ENCODE measurements at places on chromosomes 12 and 14.

DNA sequence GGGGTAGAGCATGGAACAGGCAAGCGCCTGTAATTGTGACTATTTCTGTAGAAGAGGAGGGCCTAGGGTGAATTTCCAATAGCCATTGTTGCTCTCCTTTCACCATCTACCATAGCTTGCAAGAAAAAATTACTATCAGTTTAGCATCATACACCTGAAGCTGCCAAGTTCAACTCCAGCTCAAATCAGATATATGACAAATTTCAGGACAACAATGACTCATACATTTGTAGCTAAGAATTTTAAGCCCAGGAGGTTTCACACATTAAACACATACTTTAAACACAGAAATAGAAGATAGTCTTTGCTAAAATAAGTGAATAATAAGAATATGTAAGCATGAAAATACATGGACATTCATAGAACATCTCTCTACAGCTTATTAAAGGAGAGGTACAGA is 17.6 kb upstream of the G2E3 start:
- no peak for DNase-seq
- no peaks in the 10 kb centered on the region for H3K36me3 ChIP-seq
- no peak overlapping the region for H3K4me3 ChIP-seq
- no peak overlapping the region for H3K27ac ChIP-seq
- peaks cover 7% of the 10 kb centered on the region for H3K27me3 ChIP-seq
- H3K4me1 ChIP-seq: no peaks in the 10 kb centered on the region

DNA sequence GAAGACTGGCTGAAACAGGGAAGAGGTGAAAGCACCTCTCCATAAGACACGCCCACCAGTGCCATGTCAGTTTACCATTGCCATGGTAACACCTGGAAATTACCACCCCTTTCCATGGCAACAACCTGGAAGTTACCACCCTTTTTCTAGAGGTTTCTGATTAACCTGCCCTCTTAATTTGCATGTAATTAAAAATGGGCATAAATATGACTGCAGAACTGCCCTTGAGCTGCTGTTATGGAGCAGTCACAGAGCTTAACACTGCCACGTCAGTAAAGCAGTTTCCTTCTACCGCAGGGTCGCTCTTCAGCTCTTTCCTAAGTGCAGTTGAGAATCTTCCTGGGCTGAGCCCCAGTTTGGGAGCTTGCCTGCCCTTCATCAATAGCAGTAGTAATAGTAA is 55.2 kb downstream of the RASSF3 start:
- no peak overlapping the region for H3K27ac ChIP-seq
- H3K27me3 ChIP-seq: no peaks in the 10 kb centered on the region
- H3K36me3 ChIP-seq: no peaks in the 10 kb centered on the region
- DNase-seq: no peak

DNA sequence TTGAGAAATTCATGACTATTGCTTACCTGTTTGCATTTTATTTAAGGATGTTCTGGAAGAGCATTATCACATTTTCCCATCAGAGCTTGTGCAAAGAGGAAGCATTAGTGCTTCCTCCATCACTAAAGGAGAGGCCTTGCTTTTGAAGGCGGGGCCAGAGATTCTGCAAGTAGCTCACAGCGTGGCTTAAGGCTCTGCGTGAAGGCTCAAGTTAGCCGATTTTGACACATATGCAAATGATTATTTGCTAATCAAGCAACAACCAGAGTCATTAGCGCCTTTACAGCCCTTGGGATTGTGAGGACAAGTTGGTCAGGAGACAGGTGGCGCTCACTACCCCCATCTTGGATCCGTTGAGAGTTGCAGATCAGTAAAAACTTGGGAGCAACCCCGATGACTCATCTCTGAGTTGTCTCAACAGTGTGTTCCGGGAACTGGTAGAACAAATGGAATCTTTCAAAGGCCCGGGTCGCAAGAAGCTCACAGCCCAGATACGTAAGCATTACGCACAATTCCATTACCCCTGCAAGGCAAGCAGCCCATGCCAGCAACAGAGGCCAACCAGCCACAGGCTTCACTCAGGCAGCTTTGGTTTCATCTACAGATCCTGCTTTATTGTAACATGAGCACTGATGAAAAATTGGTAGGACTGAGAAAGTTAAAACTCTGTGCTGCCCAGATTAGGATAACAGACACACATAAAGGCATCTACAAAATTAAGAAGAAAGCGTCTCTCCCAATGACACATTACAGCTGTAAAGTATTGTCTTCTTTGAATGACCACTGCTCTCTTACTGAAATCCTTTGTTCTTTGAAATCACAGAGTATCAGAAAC is 34.9 kb upstream of the SPTSSA start:
- no peaks in the 10 kb centered on the region for H3K36me3 ChIP-seq
- H3K4me3 ChIP-seq: no peak overlapping the region
- no peaks in the 10 kb centered on the region for H3K27me3 ChIP-seq
- H3K27ac ChIP-seq: peak overlapping the region; percentile 66
- peak; percentile 89 for DNase-seq

DNA sequence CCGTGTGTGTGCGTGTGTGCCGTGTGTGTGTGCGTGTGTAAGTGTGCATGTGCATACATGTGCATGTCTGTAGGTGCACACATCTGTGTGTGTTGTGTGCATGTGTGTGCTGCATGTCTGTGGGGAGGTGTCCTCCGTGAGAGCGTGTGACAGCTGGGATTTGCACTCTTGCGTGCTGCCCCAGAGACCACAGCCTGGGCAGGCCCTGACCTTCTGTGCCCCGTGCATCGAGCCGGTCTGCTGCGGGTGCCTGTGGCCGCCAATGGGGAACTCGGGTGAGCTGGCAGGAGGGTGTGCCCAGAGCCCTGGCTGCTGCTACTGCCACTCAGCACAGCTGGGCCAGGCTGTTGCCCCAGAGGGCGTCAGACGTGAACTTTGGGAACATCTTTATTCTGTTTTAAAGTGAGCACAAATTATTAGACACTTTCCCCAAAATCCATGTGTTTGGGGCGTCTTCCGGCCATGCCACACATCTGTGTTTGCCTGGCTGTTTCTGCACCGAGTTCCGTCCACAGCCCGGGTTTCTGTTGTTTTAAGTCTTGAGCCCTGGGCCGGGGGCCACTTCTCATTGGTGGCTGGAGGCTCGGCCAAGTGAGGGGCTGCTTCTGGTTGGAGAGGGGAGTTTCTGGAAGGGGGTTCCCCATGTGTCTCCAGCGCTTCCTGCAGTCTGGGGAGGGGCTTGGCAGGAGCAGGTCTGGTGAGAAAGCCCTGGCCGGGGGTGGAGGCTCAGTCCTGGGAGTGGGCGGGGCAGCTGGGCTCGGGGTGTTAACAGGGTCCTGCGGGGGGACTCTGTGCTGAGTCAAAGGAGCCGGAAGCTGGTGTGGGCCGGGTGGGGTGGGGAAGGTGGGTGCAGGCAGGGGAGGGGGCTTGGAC is 7.6 kb downstream of the CEP170B start:
- no peaks in the 10 kb centered on the region for H3K27me3 ChIP-seq
- peaks cover 6% of the 10 kb centered on the region for H3K4me1 ChIP-seq
- H3K4me3 ChIP-seq: no peak overlapping the region
- H3K36me3 ChIP-seq: peaks cover 38% of the 10 kb centered on the region

DNA sequence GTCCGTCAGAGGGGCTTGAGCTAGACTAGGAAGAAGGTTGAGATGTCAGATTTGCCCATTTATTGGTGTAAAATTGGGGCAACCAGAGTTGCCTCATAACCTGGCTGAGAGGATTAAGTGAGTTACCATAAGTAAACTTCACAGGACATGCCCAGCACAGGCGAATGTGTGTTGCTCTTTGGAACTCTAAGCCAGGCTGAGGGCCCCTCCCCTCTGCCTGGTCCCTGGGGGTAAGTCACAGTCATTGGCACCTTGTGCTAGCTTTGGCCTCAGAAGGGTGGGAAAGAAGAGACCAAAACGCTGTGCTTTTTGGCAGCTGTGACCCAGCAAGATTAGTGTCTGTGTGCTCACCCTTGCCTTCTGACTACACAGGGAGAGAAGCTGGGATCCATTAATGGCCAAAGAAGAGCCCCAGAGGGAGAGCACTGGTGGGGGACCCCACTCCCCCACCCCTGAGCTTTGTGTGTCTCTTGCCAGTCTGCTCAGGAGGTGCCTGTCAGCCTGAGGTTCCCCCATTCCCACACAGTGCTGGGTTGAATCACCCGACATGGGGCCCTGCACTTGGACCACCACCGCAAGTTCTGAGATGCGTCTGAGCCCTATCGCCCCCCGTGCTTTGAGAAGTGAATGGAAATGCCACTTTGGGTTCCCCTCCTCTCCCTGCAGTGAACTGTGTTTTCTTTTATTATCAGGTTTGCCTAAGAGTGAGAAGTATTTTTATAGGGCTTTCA is 74.1 kb downstream of the CACNA1C start:
- H3K27ac ChIP-seq: no peak overlapping the region
- no peak for DNase-seq
- peaks cover 11% of the 10 kb centered on the region for H3K4me1 ChIP-seq
- no peak overlapping the region for H3K4me3 ChIP-seq
- H3K36me3 ChIP-seq: no peaks in the 10 kb centered on the region

- H3K36me3 ChIP-seq: no peaks in the 10 kb centered on the region
- H3K4me1 ChIP-seq: no peaks in the 10 kb centered on the region
- no peak overlapping the region for H3K27ac ChIP-seq
- no peak overlapping the region for H3K4me3 ChIP-seq
Measured at GRCh38 chr14:91903070-91903469, 35.7 kb upstream of the TC2N start.

DNA sequence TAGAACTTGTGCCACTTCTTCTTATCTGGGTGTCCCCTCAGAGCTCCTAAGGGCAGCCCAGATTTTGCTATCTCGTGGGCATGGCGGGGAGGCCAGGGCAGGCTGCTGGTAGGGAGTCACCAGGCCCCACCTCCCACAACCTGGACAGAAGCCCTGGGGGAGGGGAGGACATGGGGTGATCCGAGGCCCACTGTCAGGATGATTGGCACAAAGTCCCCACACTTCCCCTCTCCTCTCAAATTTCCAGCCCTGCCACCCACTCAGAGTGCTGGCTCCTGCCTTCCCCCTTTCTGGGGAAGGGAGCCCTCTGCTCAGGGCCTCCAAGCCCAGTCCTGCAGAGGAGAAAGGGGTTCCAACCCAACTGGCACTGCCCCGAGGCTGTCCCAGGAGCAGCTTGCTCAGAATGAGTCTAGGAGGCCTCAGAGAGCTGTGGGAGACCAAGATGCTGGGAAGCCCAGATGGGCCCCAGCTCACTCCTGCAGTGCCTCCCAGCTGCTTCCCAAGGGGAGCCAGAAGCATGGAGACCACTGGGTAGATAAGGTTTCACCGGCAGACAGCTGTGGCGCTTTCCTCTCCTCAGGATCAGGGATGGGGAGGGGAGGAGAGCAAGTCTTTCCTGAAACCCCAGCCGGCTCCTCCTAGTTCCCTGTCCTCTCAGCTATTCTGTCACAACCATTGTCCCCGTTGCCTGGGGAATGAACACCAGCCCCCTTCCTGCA is 82.8 kb downstream of the B4GALNT3 start:
- no peak overlapping the region for H3K4me3 ChIP-seq
- no peaks in the 10 kb centered on the region for H3K36me3 ChIP-seq
- peaks cover 14% of the 10 kb centered on the region for H3K4me1 ChIP-seq
- no peak overlapping the region for H3K27ac ChIP-seq

DNA sequence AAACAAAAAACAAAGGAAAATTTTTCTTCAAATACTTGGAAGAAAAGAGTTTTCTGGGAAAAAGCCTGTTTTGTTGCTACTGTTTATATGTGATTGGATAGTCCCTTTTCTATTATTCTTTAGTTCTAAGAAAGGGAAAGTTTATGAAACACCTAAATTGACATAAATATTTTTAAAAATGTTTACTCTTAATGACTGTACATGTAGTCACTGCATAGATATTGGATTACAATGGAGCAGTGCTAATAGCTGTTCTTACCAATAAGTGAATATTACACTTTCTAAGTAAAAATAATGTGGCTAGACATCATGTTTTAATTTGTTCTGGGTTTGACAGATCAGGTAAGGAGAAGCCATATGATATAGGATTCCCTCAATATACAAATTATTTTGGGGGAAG is 352.7 kb upstream of the DIO2 start:
- peaks cover 27% of the 10 kb centered on the region for H3K4me1 ChIP-seq
- H3K4me3 ChIP-seq: no peak overlapping the region
- H3K36me3 ChIP-seq: no peaks in the 10 kb centered on the region
- DNase-seq: no peak
- no peaks in the 10 kb centered on the region for H3K27me3 ChIP-seq

- H3K4me1 ChIP-seq: no peaks in the 10 kb centered on the region
- no peak overlapping the region for H3K4me3 ChIP-seq
- no peak overlapping the region for H3K27ac ChIP-seq
- DNase-seq: no peak
Measured at GRCh38 chr12:4987076-4988046, 56.3 kb upstream of the KCNA5 start.

- no peak overlapping the region for H3K4me3 ChIP-seq
- H3K4me1 ChIP-seq: peaks cover 18% of the 10 kb centered on the region
- H3K27me3 ChIP-seq: no peaks in the 10 kb centered on the region
- no peaks in the 10 kb centered on the region for H3K36me3 ChIP-seq
Measured at GRCh38 chr14:31894351-31894750, 182.8 kb upstream of the ARHGAP5 start.

GRCh38 chr14:64704743-64705380 is 638 bp downstream of the PLEKHG3 start:
- H3K4me1 ChIP-seq: peaks cover 64% of the 10 kb centered on the region
- H3K36me3 ChIP-seq: peaks cover 26% of the 10 kb centered on the region
- DNase-seq: peak; percentile 65
- peak overlapping the region; percentile 71 for H3K4me3 ChIP-seq
